ENCODE measurements at places on chromosomes 3 and 15.

DNA sequence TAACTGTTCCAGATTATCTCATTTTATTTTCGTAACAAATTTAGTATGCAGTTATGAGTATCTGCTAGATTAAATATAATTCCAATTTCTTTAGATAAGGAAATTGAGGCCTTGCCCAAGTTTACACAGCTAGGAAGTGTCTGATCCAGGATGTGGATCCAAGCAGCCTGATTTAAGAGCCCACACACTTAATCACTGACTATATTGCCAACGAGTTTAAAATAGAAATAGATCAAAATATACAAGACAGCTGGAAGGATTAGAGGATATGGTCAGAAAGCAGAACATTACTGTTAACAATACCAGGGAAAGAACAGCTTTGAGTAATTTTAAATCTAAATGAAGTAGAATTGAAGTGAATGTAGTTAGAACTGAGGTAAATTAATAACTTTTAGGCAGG, 215.2 kb downstream of the C3orf38 start:
- DNase-seq = no peak

DNA sequence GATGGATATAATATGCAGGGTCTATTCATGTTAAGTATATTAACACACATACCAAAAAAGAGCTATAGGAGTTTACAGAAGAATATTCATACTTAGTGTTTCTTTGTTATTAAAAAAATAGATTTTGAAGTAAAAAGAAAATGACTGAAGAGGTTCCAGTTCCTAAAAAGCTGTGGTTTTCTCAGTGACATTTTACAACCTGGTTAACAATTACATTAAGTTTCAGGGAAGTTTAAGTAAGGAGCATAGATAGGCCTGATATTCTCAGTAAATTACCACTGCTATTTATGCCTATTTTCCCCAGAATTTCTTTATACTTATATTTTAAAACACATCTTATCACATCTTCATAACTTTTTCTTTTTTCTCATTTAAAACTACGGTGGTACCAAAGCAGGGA, 43.6 kb upstream of the SPTSSB start:
- no peak for DNase-seq

GRCh38 chr3:26099692-26100091, 309.8 kb downstream of the OXSM start:
- DNase-seq = no peak

- no peak for DNase-seq
These were observed 196.3 kb downstream of the BCHE start for GRCh38 chr3:165640970-165641369.

GRCh38 chr3:43165786-43166185, 59.9 kb upstream of the POMGNT2 start:
- DNase-seq = no peak
